ENCODE measurements at places on chromosomes 5 and 9.

DNA sequence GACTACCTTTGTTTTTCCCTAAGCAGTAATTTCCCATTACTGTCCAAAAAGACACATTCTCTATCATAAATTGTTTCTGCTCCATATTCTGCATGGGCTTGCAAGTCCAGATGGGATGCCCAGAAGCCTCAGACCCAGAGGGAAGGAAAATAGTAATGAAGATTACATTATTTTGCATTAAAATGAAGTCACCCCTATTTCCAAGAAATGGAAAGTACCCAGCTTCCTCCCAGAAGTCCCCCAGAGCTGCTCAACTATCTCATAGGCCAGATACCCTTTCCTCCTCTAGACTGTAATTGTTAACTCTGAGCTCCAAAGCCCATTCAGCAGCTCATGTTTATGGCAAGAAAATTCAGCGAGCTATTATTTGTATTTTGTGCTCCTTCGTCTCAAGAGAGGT is 159.5 kb downstream of the GLIS3 start:
- no peak for DNase-seq

- DNase-seq: no peak
Observed at GRCh38 chr9:124671861-124672260, 99.2 kb downstream of the NR6A1 start.

DNA sequence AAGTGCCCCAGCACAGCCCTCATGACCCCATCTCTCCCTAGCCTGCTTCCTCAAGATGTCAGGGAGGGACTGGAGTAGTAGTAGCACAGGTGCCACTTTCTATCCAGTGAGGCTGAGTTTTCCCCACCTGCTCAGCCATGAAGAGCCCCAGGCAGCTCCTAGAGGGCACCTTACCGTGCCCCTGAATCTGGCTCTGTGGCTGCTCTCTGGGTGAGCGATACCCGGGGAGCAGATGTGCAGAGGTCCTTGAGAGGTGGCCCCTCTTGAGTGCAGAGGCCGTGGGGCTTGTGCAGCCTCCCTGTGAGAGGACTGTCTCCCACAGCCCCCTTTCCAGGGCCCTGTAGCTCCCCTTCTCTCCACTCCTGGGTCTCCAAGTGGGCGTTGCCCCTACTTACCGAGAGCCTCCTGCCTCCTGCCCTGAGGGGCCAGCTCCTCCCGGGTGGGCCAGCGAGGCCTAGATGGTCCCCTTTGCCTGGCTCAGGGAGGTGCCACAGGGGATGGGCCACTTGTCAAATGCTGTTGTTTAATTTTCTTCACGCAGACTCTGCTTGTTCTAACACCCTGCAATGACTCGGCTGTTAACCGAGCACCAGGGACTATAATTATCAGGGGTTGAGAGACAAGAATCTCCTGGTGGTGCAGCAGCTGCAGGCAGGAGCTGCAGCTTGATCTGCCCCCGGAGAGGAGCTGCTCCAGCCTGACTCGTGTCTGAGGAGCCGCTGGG is 29.6 kb upstream of the PITX1 start:
- DNase-seq: peak; percentile 31

- DNase-seq: no peak
Observed at GRCh38 chr5:172238334-172238733, 44.4 kb downstream of the EFCAB9 start.

GRCh38 chr9:134350416-134350994 is 24.2 kb downstream of the RXRA start:
- no peak for DNase-seq

GRCh38 chr5:83844449-83845068 is 123.9 kb upstream of the HAPLN1 start:
- no peak for DNase-seq

- DNase-seq: peak; percentile 32
Observed at GRCh38 chr5:176810081-176810597, at the start of gene UNC5A. UNC5A (plus strand) TSS chr5:176810559; CDS start chr5:176810751, 192 bp downstream.

DNA sequence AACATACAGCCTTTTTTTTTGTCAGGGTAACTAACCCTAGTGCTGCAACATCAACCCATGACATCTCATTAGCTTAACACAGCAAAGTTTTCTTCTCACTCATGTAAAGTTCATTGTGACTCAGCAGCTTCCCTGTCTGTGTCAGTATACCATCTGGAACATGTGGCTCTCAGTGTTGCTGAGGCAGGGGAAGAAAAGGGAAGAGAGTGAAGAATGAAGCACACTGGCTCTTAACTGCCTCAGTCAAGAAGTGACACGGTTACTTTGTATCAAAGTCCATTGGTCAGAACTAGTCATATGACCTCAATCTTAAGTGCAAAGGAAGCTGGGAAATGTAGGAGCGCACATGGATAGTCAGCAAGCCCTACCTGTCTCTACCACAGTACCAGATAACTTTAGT is 185.0 kb upstream of the ELL2 start:
- DNase-seq: no peak

DNA sequence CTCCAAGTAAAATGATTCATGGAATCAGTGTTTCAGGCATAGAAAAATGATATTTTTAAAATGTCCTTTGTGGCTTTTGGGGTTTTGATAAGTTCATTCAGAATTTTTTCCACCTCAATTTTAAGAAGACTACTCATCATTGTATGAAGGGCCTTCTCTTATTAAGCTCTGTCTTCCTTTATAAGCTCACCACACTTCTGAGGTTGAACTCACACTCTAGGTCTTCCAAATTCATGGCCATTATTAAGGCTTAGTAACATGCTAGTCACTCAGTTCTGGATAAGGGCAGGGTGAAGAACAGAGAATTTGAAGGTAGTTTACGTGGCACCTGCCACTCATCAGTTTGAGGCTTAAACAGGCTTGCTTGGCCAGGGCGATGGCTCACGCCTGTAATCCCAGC is 4.2 kb downstream of the MELK start:
- no peak for DNase-seq

DNA sequence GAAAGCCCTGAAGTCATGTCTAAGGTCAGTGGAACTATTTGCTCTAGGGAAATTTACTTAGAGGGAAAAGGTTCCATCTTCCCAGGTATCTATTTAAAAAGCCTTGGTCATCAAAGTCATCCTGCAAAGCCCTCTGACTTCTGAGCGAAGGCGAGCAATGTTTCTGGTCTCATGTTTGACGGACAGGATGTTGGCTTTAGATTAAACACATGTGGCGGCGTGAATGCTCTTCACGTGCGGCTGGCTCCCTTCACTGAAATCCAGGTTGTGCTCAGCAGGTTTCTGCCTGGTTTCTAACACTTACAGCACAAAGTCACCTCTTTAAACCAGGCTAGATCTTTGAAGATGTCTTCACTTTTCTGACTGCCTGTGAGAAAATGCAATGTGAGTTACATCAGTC is 5.7 kb upstream of the ZBTB34 start:
- no peak for DNase-seq

GRCh38 chr9:137960496-137960895 is 82.9 kb downstream of the CACNA1B start:
- DNase-seq: no peak

DNA sequence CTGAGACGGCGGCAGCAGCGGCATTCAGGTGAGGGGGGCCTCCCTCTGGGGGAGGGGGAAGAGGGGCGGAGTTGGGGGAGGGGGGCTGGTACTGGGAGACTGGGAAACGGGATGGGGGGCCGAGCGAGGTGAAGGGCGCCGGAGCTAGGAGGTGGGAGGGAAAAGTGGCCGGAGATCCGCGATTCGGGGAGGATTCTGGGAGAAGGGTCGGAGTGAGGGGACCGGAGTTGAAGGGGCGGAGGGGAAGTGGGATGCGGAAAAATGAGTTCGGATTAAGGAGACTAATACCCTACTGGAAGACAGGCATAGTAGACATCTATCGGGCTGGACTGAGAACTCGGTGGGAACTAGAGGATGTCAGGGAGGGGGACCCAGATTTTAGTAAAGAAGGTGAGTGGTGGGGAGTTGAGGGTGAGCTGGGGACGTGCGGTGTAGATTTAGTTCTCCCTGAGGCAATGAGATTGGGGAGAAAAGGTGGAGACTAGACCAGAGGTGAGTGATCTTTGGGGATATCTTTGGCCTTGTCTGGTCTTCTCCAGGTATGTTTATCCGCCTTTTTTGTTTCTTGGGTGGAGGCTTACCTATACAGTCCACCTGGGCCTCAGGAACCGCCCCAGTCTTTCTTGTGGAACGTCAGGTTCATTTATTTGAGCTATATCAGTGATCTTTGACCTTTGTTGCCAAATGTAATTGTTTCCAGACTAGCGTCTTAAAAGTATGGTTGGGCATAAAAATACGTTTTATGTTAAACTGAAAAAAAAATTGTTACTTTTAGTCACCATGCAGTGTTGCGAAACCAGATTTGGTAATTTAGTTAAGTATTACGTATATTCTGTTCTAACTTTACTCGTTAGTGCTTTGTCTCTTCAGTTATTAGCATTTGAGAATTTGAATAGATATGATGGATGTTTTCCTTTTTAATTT is 632 bp downstream of the UBAP1 start:
- DNase-seq: no peak

- DNase-seq: no peak
Observed at GRCh38 chr5:574906-575305, 37.2 kb upstream of the CEP72 start.

DNA sequence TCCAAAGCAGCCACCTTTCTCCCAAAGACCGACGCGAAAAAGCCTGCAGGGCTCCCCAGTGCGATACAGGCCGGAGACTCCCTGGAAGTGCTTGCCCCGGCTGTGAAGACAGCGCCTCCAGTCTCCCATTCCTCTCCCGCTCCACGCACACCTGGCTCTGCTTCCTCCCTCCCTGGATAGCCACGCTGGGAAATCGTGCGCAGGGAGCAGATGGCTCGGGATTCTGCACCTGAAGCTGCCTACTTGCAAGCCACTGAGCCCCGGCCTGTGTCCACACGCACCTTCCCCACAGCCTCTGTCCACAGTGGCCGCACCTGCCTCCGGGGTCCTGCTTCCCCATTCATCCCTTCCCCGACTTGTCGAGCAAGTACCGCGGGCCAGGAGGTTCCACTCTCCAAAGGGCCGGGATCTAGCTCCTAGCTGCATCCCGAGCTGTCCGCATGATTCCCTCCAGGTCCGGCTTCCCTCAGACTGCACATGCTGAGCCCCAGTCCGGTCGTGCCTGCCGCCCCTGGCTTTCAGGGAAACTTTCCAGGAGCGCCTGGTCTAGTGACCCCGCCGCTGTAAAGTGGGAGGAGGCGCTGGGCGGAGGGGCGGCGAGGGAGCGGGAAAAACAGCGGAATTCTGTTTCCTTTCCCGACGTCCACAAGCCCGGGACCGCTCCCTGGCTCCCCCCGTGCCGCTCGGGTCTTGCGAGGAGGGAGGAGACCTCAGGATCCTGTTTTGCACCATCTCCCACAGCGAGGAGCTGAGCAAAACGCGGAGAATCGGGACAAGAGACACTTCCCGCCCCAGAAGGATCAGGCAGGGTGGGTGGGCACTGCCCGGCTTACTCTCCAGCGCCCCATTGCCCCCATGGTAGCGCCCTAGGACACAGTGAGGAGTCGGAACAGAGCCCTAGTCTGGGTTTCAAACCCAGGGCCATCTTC is 2.0 kb downstream of the SEMA6A start:
- DNase-seq: peak; percentile 62

DNA sequence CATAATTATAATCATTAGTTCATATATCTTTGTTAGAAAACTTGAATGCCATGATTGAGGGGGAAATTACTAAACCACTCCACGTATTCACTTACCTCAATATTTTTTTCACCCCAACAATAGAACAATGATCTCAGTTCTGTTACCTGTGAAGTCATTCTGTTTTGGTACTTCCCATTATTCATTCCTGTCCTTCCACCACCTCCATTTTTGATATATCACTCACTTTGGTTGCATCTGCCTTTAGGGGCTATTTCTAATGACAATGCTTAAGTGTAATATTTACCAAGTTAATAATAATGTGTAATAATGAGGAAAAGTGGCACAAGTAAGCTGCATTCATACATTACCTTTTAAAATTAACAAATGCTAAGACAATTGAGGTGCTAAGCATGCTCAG is 218.4 kb downstream of the SPATA31D1 start:
- DNase-seq: no peak

DNA sequence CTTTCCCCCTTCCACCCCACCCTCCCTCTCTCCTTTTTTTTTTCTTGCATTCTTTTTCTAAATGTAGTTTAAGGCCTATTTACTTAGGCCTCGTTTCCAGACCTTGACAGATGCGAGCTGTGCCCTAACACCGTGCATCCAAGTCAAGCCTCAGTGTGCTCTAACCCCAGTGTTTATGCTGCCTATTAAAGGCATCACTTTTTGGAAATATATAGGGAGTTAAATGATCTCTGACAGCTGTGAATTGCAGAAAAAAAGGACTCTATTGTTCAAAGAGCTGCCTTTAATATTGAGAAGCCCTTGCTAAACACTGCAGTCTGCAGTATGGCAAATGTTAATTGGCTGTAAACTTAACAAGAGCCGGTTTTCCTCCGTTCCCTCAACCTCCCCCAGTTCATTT is 270.4 kb upstream of the TUT7 start:
- DNase-seq: no peak

DNA sequence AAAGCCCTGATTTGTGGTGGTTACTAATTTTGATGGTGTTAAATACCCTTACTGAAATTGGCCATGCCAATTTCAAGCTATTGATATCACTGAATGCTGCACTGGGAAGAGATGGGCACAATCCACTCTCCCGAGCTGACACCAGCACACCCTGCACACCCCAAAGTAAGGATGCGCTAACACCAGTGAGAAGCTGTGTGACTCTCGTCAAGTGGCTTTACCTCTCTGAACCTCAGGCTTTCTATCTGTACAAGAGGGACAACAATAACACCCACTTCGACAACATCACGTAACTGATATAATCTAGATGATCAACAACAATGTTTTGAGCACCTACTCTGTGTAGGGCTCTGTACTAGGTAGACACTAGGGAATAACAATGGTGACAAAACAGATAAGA is 8.0 kb upstream of the AKNA start:
- DNase-seq: no peak

DNA sequence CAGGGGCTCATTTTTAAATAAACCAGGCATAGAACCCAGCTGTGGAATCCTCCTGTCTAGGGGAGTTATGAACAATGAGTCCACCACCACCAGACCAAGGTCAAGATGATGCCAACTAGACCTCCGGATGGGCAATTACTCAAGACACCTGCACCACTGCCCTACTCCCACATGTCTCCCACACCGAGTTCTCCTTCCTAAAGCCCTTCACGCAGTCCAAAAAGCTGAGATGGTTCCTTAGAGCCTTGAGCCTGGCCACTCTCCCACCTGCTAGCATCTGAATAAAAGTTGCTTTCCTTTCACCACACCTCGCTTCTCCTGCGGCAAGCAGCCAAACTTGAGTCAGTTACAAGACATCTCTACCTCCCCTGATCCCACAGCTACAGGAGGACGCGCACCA is 15.4 kb upstream of the PPP1R26 start:
- DNase-seq: no peak

DNA sequence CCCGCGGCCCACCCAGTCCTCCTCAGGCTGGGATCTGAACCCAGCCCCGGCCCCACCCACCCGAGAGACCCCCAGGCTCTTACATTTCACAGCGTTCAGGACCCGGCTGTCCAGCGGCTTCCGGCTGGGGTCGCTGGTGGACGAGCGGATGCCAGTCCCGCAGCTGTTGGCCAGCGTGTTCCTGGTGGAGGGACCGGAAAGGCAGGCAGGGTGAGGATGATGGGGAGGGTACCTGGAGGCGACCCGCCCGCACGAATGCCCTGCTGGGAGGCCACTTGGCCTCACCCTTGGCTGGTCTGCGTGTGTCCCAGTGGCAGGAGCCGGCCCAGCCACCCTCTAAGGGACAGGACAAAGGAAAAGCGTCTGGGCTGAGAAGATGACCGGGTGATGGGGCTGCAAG is 51.9 kb upstream of the UBAC1 start:
- DNase-seq: peak; percentile 58

GRCh38 chr5:71699233-71699632 is 19.8 kb upstream of the CARTPT start:
- no peak for DNase-seq

Measured in psoas muscle (tissue), 8 donors.